ENCODE measurements at places on chromosomes 11 and 22. TPM values are rescaled to one million over a fixed set of nuclear protein-coding genes. Genes with fewer than 3 reads are reported as not detected.

DNA sequence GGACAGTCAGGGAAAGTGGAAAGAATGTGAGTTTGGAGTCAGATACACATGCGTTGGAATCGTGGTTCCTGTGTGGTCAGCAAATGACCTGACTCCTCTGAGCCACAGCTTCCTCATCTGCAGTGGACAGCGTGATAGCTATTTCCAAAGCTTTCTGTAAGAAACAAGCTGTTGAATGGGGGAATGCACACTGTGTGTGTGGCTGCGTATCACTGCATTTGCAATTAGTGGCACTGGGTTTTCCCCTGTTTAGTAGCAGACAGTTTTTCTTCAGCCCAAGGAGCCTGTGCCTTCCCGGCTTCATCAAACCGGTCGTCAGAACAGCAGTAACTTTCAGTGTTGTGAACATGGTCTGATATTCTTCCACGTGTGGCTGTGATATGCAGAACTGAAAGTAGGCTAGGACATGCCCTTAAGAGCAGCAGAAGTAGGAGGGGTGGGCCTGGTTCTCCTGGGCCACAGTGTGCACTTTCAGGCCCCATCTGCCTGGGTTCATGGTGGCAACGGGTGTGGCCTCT is 121.5 kb downstream of the RRAS2 start:
- H3K4me3 ChIP-seq = no peak overlapping the region
- no peak for DNase-seq
- H3K4me1 ChIP-seq = peaks cover 3% of the 10 kb centered on the region
- no peaks in the 10 kb centered on the region for H3K36me3 ChIP-seq
- no peak overlapping the region for H3K27ac ChIP-seq

GRCh38 chr11:123083623-123084029 is 21.7 kb upstream of the HSPA8 start:
- peaks cover 4% of the 10 kb centered on the region for H3K36me3 ChIP-seq
- peak overlapping the region; percentile 34 for H3K4me3 ChIP-seq
- peaks cover 61% of the 10 kb centered on the region for H3K4me1 ChIP-seq
- H3K27ac ChIP-seq = peak overlapping the region; percentile 81

Gene CSNK2A3
- 1.7 TPM for total RNA-seq

DNA sequence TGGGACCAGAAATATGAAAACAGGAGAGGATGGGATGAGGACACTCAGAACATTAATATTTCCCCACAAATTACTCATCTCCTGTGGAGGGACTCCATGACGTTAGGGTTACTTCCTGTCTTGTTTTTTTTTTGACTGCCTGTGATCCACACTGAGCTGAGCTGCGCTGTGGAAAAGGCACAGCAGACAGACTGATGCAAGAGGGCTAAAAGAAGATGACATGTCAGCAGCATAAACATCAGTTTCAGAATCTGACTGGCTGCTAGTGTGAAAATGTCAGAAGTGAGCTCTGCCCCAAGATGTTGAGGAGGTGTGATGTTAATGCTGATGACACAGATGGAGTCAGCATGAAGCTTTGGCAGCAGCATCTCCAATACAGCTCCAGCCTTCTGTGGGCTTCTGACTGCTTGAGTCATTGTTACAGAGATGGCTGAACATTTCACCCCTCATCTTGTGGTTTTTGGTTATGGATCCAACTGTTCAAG is 286.8 kb downstream of the BLID start:
- peak; percentile 25 for DNase-seq
- no peaks in the 10 kb centered on the region for H3K36me3 ChIP-seq
- H3K4me3 ChIP-seq = no peak overlapping the region
- no peaks in the 10 kb centered on the region for H3K27me3 ChIP-seq
- no peak overlapping the region for H3K27ac ChIP-seq

Gene DMC1
- 18.9 TPM for total RNA-seq

DNA sequence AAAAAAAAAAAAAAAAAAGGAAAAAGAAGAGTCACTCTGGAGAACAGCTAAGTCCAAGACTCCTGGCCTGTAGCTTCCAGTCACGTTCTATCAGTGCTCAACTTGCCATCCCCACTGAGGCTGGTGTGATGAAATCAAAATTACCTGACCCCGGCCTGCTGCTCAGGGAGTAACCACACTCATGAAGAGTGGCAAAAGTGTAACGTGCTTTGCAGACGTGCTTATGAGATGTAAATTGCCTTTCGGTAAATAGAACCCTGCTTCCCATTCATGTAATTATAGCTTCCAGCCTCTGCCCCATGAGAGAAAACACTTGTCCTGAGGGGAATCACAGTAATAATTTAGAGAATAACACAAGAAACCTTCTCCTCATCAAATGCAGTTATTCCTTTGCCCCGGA is 28.2 kb upstream of the CHKA start:
- H3K4me1 ChIP-seq = no peaks in the 10 kb centered on the region
- no peak overlapping the region for H3K4me3 ChIP-seq
- H3K27me3 ChIP-seq = no peaks in the 10 kb centered on the region
- H3K27ac ChIP-seq = no peak overlapping the region
- H3K36me3 ChIP-seq = no peaks in the 10 kb centered on the region
- DNase-seq = no peak

DNA sequence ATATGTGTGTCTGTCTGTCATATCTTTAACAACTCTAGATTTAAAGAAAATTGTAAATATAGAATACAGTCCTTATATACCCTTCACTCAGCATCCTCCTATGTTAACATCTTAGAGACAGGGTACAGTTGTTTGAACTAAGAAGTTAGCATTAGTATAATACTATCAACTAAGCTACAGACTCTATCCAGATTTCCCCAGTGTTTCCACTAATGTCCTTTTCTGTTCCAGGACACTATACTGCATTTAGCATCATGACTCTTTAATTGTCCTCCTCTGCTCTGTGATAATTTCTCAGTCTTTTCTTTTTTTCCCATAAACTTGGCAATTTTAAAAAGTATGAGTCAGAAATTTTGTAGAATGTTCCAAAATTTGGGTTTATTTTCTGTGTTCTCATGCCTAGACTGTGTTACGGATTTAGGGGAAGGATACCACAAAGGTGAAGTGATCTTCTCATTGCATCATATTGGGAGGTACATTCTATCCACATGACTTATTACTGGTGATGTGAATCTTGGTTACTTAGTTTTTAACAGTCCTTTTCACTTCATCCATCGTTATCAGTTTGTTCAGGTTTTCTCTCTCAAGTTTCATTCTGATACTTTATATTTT is 168.4 kb downstream of the SBF2 start:
- no peaks in the 10 kb centered on the region for H3K27me3 ChIP-seq
- H3K4me1 ChIP-seq = peaks cover 4% of the 10 kb centered on the region
- no peak for DNase-seq
- no peak overlapping the region for H3K4me3 ChIP-seq
- no peak overlapping the region for H3K27ac ChIP-seq

GRCh38 chr11:10855295-10855694 is 2.6 kb downstream of the ZBED5 start:
- H3K27me3 ChIP-seq = no peaks in the 10 kb centered on the region
- H3K4me1 ChIP-seq = peaks cover 38% of the 10 kb centered on the region
- peaks cover 54% of the 10 kb centered on the region for H3K36me3 ChIP-seq
- no peak overlapping the region for H3K27ac ChIP-seq

DNA sequence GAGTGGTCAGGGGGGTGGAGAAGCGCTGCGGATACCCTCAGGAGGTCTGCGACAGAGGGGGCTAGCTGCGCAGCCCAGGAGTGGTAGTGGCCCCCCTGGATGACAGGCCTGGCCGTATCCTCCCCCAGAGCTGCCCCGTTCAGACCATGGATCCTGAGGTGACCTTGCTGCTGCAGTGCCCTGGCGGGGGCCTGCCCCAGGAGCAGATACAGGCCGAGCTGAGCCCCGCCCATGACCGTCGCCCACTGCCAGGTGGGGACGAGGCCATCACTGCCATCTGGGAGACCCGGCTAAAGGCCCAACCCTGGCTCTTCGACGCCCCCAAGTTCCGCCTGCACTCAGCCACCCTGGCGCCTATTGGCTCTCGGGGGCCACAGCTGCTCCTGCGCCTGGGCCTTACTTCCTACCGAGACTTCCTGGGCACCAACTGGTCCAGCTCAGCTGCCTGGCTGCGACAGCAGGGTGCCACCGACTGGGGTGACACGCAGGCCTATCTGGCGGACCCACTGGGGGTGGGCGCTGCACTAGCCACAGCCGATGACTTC is 505 bp downstream of the NUDT22 start:
- H3K27ac ChIP-seq = peak overlapping the region; percentile 82
- DNase-seq = peak; percentile 81
- H3K4me1 ChIP-seq = peaks cover 36% of the 10 kb centered on the region
- H3K27me3 ChIP-seq = no peaks in the 10 kb centered on the region
- H3K4me3 ChIP-seq = peak overlapping the region; percentile 87

DNA sequence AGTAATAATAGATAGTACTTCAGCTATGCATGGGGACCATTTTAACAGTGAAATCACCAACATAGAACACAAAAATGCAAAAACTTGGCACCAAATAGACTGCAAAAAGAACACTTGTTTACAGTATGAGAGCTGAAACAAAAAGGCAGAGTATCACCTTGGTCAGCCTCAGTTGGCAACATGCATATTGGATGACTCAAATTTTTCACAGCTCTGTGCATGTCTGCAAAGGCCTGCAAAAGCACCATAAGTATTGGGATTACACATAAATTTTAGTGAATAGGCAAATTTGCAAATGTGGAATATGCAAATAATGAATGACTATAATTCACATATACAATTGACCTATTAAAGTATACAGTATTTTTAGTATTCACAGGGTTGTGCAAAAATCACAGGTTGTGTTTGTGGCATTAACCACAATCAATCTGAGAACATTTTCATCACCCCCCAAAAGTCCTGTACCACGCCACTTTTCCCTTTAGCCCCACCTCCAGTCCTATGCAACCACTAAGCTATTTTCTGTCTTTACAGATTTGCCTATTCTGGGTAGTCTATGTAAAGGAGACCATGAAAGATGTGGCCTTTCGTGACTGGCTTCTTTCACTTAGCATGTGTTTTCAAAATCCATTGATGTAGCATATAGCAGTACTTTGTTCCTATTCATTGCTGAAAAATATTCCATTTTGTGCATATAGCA is 47.2 kb downstream of the CCDC15 start:
- DNase-seq = no peak
- H3K27ac ChIP-seq = no peak overlapping the region
- no peaks in the 10 kb centered on the region for H3K4me1 ChIP-seq
- H3K4me3 ChIP-seq = no peak overlapping the region
- peaks cover 34% of the 10 kb centered on the region for H3K36me3 ChIP-seq
- no peaks in the 10 kb centered on the region for H3K27me3 ChIP-seq

GRCh38 chr11:126698576-126698975 is 302.0 kb downstream of the KIRREL3 start:
- H3K27me3 ChIP-seq = peaks cover 6% of the 10 kb centered on the region
- H3K4me1 ChIP-seq = no peaks in the 10 kb centered on the region
- DNase-seq = no peak

- H3K27ac ChIP-seq = peak overlapping the region; percentile 59
- H3K36me3 ChIP-seq = peaks cover 2% of the 10 kb centered on the region
- DNase-seq = no peak
- no peak overlapping the region for H3K4me3 ChIP-seq
- peaks cover 37% of the 10 kb centered on the region for H3K4me1 ChIP-seq
These were observed 2.2 kb downstream of the RAB30 start for GRCh38 chr11:83069441-83070043.

GRCh38 chr11:12469451-12469850 is 92.1 kb downstream of the PARVA start:
- H3K36me3 ChIP-seq = no peaks in the 10 kb centered on the region
- no peaks in the 10 kb centered on the region for H3K4me1 ChIP-seq
- no peak overlapping the region for H3K27ac ChIP-seq
- no peaks in the 10 kb centered on the region for H3K27me3 ChIP-seq
- H3K4me3 ChIP-seq = no peak overlapping the region

GRCh38 chr22:50201191-50202129 is 649 bp downstream of the SELENOO start:
- peaks cover 21% of the 10 kb centered on the region for H3K36me3 ChIP-seq
- peak; percentile 50 for DNase-seq
- peaks cover 23% of the 10 kb centered on the region for H3K4me1 ChIP-seq
- H3K4me3 ChIP-seq = peak overlapping the region; percentile 79

- no peaks in the 10 kb centered on the region for H3K27me3 ChIP-seq
- H3K4me3 ChIP-seq = no peak overlapping the region
- no peaks in the 10 kb centered on the region for H3K4me1 ChIP-seq
- H3K27ac ChIP-seq = no peak overlapping the region
- no peak for DNase-seq
- no peaks in the 10 kb centered on the region for H3K36me3 ChIP-seq
These were observed 126.2 kb upstream of the SERPIND1 start for GRCh38 chr22:20647586-20648305.

GRCh38 chr11:103924166-103925013 is 112.0 kb upstream of the DDI1 start:
- no peaks in the 10 kb centered on the region for H3K4me1 ChIP-seq
- H3K27ac ChIP-seq = no peak overlapping the region
- H3K27me3 ChIP-seq = no peaks in the 10 kb centered on the region
- H3K36me3 ChIP-seq = no peaks in the 10 kb centered on the region
- H3K4me3 ChIP-seq = no peak overlapping the region

DNA sequence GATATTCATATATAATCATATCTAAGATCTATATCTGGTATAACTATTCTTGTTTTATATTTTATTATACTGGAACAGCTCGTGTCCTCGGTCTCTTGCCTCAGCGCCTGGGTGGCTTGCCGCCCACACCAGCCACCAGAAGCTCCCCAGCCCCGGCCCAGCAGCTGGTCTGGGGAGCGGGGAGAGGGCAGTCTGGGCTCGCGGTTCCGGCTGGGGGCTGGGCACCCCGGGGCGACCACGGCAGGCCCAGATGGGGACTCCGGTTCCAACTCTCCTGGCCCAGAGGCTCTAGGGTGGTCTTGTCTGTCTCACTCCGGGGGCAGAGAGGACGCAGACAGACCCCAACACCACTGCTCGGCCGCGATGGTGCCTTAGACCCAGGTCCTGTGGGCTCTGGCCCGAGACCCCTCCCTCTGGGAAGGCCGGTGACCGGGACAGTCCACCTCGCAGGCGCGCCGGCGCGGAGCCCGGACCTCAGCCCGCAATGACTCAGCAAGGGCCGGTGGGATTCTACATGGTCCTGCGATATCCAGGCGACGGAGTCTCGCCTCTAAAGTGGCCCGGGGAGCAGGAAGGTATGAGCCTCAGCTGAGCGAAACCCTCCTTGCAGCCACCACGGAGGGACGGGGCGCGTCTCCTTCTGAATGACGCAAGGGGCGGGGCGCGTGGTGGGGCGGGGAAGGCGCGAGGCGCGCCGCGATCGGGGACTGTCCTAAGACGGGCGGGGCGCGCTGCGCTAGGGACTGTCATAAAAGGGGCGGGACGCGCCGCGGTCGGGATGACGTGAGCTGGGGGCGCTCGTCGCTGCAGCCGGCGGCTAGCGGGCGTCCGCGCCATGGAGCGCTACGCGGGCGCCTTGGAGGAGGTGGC is at the start of gene DGCR6:
DGCR6 (plus strand) TSS at position 781 of the 870 bp plus-strand sequence; CDS start at position 836, 55 bp downstream.
- no peaks in the 10 kb centered on the region for H3K27me3 ChIP-seq
- no peaks in the 10 kb centered on the region for H3K36me3 ChIP-seq
- no peak within 1 kb of the TSS for H3K27ac ChIP-seq
